ENCODE measurements at places on chromosomes 6 and 20. TPM values are rescaled to one million over a fixed set of nuclear protein-coding genes. Genes with fewer than 3 reads are reported as not detected.

Gene GABBR1
- 101 TPM for total RNA-seq

Gene FABP7
- not detected for total RNA-seq

Gene SIRPG
- not detected for total RNA-seq

Gene F13A1
- total RNA-seq: 27.5 TPM

Gene PROKR2
- total RNA-seq: not detected

Gene KHDC1
- total RNA-seq: 18.7 TPM

Gene PNPLA1
- total RNA-seq: 0.58 TPM

Gene HSPA12B
- 0.87 TPM for total RNA-seq

Gene TIAM2
- 5.3 TPM for total RNA-seq

Gene PTPN1
- 24.1 TPM for total RNA-seq

Gene IRF4
- 7.0 TPM for total RNA-seq

Gene SPATA25
- total RNA-seq: not detected

Gene PLN
- 23.3 TPM for total RNA-seq

Gene CDH26
- 7.7 TPM for total RNA-seq

Gene SLC2A10
- 35.0 TPM for total RNA-seq

Gene ADTRP
- total RNA-seq: 39.7 TPM

Gene TTLL9
- total RNA-seq: not detected

Gene LINC00237
- total RNA-seq: not detected

Gene MMP24
- total RNA-seq: not detected

Gene IPCEF1
- total RNA-seq: under 0.01 TPM

Gene PRPH2
- 1.2 TPM for total RNA-seq

Gene LGSN
- not detected for total RNA-seq

Gene WFDC5
- not detected for total RNA-seq

Gene KPNA5
- total RNA-seq: 14.3 TPM

Gene GHRH
- not detected for total RNA-seq

Gene CFB
- total RNA-seq: 8.4 TPM

Gene ABHD16B
- total RNA-seq: not detected

Gene PTCHD4
- total RNA-seq: not detected

Gene TULP4
- 21.1 TPM for total RNA-seq

Gene AKAP7
- total RNA-seq: 15.4 TPM

Gene TCF21
- total RNA-seq: 16.9 TPM

Gene TASP1
- 33.8 TPM for total RNA-seq

Gene FANCE
- 5.8 TPM for total RNA-seq

Gene CST4
- total RNA-seq: not detected

Gene SRSF12
- not detected for total RNA-seq

Gene HCK
- total RNA-seq: 4.9 TPM

Gene ZBTB46
- total RNA-seq: 0.58 TPM

Gene EEF1A2
- not detected for total RNA-seq

Gene LRFN2
- total RNA-seq: not detected

Gene DNMT3B
- 17.0 TPM for total RNA-seq

Gene MOG
- not detected for total RNA-seq

Gene AURKA
- total RNA-seq: 1.7 TPM

Gene MRPS18A
- 40.2 TPM for total RNA-seq

Gene CDH22
- 0.18 TPM for total RNA-seq

Gene FGD2
- total RNA-seq: 7.3 TPM

Gene SLC29A1
- total RNA-seq: 38.9 TPM

Gene SNAP91
- 3.5 TPM for total RNA-seq

Gene HMGCLL1
- total RNA-seq: not detected

Gene HLA-DPA1
- total RNA-seq: 28.0 TPM

Measured in stomach (tissue), 19 donors.